ENCODE measurements at places on chromosomes 13 and 19. TPM values are rescaled to one million over a fixed set of nuclear protein-coding genes. Genes with fewer than 3 reads are reported as not detected.

Gene SWSAP1
- 3.9 TPM for total RNA-seq

DNA sequence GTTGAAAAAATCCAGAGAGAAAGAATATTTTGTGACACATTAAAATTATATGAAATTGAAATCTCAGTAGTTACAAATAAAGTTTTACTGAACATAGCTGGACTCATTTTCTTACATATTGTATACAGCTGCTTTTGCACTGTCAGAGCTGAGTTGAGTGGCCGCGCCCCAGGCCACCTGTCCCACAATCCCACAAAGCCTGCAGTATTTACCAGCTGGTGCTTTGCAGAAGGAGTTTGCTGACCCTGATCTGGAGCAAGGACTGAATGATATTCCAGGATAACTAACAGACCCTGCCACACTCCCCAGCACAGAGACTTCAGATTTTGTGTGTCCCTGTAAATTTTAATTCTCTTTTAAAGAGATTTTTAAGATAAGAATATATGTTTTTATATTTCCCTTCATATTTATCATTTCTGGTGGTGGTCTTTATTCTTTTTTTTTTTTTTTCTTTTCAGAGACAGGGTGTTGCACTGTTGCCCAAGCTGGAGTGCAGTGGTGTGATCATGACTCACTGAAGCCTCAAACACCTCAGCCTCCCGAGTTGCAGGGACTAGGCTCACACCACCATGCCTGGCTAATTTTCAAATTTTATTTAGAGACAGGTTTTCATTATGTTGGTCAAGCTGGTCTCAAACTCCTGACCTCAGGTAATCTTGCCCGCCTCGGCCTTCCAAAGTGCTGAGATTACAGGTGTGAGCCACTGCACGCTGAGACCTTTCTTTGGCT lies 48.5 kb downstream of the TDRD12 start:
- no peak overlapping the region for H3K4me3 ChIP-seq
- H3K27me3 ChIP-seq, result peaks cover 9% of the 10 kb centered on the region

Gene SLC1A5
- total RNA-seq, result 264 TPM

DNA sequence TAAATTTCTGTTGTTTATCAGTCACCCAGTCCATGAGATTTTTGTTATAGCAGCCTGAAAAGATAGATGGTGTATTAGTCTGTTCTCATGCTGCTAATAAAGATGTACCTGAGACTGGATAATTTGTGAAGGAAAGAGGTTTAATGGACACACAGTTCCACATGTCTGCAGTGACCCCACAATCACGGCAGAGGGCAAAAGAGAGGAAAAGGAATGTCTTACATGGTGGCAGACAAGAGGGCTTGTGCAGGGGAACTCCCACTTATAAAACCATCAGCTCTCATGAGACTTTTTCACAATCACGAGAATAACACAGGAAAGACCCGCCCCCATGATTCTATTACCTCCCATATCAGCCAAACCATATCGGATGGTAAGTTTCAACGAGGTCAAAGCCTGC lies 309.2 kb downstream of the LIG4 start:
- no peak overlapping the region for H3K4me3 ChIP-seq
- no peaks in the 10 kb centered on the region for H3K36me3 ChIP-seq
- no peak for DNase-seq
- H3K27ac ChIP-seq, result no peak overlapping the region
- H3K27me3 ChIP-seq, result no peaks in the 10 kb centered on the region
- no peaks in the 10 kb centered on the region for H3K4me1 ChIP-seq
